ENCODE measurements at places on chromosomes 13 and 19. TPM values are rescaled to one million over a fixed set of nuclear protein-coding genes. Genes with fewer than 3 reads are reported as not detected.

- no peak for DNase-seq
Observed at GRCh38 chr19:35095667-35096368, 19.8 kb upstream of the FXYD3 start.

- DNase-seq = no peak
Observed at GRCh38 chr13:47426126-47426849, 529.4 kb upstream of the HTR2A start.

The CLEC4M gene
- not detected for total RNA-seq

The NKPD1 gene
- total RNA-seq = 1.2 TPM

GRCh38 chr19:33693678-33694077, 71.9 kb downstream of the CHST8 start:
- no peak for DNase-seq

DNA sequence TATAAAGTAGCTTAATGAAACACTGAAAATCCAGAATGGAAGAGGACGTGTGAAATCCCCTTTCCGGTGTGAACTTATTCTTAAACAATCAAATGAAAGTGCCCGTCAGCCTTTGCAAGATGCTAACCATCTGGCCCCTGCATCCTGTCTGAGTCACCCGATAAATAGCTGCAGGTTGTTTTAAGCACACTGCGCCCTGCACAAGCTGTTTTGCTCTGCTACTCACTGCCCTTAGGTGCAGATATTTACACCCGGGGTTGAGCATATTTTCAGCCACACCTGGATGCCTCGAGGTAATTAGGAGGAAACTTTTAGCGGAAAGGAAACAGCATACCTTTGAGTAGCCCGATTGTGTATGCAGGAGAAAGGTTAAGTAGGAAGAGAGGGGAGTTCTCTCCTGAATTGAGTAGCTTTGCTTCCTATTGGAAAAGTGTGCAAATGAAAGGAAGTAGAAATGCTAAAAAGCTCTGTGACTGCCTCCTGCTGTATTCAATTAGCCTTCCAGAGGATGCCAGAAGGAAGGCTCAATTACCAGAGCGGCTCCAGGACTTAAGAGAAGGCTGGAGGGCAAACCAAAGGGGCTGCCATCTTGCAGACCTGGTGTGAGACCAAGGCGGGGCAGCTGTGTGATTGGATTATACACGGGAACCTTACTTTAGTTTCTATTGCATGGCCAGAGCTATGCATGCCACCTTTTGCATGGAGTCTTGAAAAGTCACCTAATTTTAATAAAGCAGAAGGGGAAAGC, 42.5 kb downstream of the IRS2 start:
- DNase-seq = no peak

DNA sequence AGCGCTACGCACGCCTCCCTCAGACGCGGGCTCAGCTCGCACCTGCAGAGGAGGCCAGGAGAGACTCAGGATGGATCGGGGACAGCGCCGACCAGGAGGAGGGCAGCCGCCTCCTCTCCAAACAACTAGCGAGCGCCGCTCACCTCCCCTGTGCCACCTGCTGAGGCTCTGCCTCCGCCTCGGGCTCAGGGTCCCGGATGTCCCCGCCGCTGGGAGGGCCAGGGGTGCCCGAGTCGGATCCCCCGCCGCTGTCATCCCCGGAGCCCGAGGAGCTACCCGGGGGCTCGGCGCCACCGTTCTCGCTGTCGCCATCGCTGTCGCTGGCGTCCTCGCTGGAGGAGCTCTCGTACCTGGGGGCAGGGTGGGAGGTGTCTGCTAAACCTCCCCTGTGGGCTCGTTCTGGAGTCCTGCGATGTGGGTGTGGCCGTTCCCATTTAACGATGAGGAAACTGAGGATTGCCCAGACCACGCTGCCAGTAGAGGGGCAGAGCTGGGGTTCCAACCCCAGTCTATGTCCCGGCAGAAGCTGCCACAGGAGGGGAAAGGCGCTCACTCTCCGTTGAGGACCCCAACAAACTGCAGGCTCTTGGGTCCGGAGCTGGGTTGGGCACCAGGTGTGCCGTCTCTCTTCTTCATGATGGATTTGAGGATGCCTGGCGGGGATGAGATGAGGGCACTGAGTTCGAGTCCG, 9.2 kb downstream of the KANK3 start:
- no peak for DNase-seq

- peak; percentile 61 for DNase-seq
Observed at GRCh38 chr13:110138010-110138699, 168.8 kb downstream of the COL4A1 start.

- no peak for DNase-seq
Observed at GRCh38 chr13:113739527-113740285, 19.3 kb upstream of the TMEM255B start.

DNA sequence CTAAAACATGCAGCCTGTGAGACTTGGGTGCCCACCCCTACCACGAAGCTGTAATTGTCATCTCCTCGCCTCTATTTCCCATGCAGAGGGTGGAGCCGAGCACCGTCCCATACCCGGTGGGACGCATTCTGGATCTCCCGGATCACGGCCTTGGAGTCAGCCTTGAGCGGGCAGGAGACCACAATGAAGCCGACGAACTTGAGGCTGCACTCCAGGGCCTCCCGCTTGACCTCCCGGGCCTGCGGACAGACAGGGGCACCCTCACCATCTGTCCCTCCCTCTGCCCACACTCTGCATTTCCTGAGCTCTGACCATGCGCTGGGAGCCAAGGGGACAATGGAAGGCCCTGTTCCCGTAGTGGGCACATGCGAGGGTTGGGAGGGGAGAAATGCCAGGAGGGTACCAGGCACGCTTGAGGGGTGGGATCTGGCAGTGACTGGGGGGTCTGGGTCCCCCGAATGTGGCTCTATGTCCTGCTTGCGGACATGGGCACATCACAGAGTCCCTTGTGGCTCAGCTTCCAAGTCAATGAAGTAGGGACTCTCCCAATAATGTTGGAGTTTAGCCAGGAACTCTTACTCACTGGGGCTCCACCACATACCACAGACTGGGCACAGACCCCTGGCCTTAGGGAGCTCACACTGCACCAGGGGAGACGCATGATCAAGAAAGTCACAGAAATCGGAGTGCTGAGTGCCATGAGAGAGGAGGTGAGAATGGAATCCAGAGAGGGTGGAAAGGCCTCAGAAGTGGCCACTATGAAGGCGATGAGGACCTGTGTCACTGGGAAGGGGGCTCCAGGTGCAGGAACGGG, 9.2 kb upstream of the GMIP start:
- DNase-seq = no peak

DNA sequence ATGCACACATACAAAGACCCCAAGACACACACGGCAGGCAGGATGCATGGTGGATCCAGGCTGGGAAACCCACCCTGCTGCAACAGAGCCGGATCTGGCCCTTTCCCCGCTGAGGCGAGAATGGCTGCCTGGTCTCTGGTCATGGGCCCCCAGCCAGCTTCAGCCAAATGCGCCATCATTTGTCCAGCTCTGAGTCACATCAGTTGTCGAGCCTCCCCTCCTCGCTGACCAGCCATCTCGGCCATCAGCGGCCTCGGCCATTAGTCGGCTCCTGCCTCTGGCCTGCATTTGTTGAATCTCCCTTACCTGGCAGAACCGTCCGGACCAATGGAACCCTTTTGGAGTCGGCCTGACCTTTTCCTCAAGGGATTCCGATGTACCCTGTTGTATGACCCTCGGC, 38.5 kb upstream of the POU2F2 start:
- DNase-seq = no peak

- DNase-seq = no peak
Observed at GRCh38 chr13:28583651-28584091, 75.3 kb upstream of the POMP start.

The CRX gene
- total RNA-seq = not detected

DNA sequence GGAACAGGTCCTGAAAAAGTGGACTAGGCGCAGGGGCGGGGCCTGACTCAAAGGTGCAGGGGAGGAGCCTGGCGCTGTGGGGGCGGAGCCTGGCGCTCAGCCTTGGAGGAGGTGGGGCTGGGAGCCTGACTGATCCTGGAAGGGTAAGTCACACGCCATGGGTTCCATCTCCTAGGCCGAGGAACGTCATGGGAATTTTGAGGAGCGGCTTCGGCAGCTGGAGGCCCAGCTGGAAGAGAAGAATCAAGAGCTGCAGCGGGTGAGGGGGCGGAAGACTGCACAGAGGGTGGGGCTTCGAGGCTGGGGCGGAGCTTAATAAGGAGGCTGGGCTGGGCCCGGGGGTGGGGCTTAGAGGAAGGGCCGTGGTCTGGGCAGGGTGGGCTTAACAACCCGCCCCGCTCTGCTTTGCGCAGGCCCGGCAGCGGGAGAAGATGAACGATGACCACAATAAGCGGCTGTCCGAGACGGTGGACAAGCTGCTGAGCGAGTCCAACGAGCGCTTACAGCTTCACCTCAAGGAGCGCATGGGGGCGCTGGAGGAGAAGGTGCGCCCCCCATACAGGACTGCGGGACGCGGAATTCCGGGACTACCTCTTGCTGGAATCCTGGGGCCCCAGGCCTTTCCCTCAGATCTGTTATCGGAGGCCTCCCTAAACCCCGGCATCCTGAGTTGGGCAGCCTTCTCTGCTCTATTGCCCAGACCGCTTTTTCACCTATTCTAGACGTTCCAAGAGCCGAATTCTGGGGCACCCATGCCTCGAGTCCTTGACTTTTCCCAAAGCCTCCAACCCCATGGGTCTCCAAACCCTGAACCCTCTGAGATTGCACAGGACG, 14.5 kb downstream of the PPFIA3 start:
- DNase-seq = peak; percentile 74

GRCh38 chr19:10760273-10760944, 42.5 kb downstream of the DNM2 start:
- DNase-seq = no peak

- DNase-seq = no peak
Observed at GRCh38 chr13:23723471-23723870, 153.3 kb downstream of the TNFRSF19 start.

- no peak for DNase-seq
Observed at GRCh38 chr13:75160984-75161383, 321.0 kb downstream of the TBC1D4 start.

- DNase-seq = no peak
Observed at GRCh38 chr13:20983386-20983785, 78.0 kb downstream of the LATS2 start.

The TPT1 gene
- total RNA-seq = 2,752 TPM

- no peak for DNase-seq
Observed at GRCh38 chr19:52227196-52227940, 37.5 kb downstream of the PPP2R1A start.

The ZNF546 gene
- total RNA-seq = 15.9 TPM

DNA sequence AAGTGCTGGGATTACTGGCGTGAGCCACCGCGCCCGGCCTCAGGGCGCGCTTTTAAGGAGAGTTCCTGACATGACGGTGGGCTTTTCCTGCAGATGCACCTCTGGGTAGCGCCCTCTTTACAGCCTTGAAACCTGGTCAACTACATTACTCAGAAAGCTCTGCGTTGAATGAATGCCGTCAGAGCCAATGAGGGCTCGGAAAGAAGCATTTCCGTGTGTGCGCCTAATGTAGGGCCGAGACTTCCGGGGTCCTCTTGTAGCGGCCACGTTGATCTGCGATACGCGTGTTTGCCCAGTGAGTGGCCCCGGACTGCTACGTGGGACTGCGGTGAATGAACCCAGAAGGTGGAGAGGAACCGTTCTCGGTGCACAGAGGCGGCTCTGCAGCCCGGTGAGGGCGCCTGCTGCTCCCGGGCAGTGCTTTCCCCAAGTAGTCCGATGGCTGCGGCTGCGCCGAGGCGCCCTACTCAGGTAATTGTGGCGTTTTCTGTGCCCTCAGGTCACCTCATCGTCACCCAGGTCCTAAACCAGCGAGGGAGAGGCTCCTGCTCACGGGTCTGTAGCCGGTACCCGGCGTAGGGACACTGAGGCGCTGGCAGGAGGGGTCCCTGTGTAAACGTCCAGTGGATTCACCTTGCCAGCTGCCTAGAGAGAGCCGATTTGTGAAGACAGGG, 4.9 kb upstream of the ZNF552 start:
- peak; percentile 78 for DNase-seq

The CYP2A6 gene
- total RNA-seq = not detected

DNA sequence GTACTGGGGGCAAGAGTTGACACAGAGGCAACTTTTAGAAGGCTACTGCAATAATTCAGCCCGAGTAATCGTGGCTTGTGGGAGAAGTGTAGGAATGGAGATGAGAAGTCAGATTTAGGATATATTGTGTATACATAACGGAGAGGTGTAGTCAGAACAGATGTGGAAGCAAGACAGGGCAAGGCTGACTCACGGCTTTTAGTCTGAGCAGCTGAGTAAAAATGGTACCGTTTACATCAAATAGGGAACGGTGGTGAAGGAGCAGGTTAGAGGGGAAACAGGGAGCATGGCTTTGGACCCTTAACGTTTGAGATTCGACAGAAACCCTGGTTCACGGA, 796 bp upstream of the LSM14A start:
- DNase-seq = peak; percentile 49

The WDR88 gene
- total RNA-seq = not detected

- DNase-seq = no peak
Observed at GRCh38 chr13:105894697-105895096, 640.8 kb downstream of the EFNB2 start.

DNA sequence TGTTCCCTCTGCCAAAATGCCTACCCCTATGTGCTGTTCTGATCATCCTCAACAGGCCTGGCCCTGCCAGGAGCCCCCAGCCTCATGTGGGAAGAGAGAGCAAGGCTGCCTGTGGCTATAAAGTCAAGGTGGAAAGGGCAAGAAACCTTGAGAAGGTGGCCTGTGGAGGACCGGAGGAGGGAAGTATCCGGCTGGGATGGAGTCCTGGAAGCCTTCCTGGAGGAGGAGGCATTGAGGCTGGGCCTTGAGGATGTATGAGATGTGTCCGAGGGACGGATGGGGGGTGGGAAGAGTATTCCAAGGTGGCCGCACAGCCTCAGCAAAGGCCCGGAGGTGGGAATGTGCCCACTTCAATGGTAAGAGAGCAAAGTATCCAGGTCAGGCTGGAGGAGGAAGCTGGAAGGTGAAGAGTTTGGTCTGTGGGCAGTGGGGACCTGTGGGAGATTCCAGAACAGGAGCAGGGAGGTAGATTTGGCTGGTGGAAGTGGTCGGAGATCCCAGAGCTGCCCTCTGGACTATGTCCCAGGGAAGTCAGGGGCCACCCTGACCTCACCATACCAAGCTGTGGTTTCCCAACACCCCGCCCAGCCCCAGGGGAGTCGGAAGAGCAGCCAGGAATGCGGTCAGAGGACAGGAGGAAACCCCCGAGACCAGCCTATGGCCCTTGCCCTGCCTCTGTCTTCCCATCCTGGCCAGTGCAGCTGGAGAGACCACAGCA, 3.0 kb upstream of the PLIN4 start:
- DNase-seq = no peak

The TUBA3C gene
- total RNA-seq = not detected

GRCh38 chr13:51704399-51705313, 99.3 kb downstream of the DHRS12 start:
- no peak for DNase-seq

GRCh38 chr13:44132710-44133109, 240.9 kb upstream of the SERP2 start:
- DNase-seq = no peak

- DNase-seq = no peak
Observed at GRCh38 chr19:4186087-4186993, 3.9 kb downstream of the ANKRD24 start.

All from frontal cortex (tissue), 4 donors.